Esophagus squamous epithelium (tissue), 5 donors: ENCODE measurements at places on chromosomes 3 and 15. TPM values are rescaled to one million over a fixed set of nuclear protein-coding genes. Genes with fewer than 3 reads are reported as not detected.

- DNase-seq, result no peak
Measured at GRCh38 chr3:127715532-127715931, 42.8 kb downstream of the ABTB1 start.

DNA sequence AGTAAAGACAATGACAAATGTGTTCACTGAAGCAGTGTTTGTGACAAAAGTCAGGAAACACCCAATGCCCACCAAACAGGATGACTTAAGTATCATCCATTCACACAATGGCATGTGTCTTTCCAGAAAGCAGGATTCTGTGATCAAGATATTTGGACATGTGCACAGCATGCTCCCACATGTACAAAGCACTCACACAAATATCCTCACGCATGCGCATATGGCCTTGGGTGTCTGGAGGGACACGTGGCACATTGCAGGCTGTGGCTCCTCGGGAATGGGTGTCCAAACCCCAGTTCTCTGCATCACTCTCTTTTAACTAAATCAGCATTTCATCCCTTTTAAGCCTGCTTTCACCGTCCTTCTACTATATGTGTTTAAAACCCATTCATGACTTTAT is 130.5 kb downstream of the KLF13 start:
- no peak for DNase-seq

- DNase-seq, result no peak
Measured at GRCh38 chr3:40047406-40047805, 238.0 kb downstream of the MYRIP start.

DNA sequence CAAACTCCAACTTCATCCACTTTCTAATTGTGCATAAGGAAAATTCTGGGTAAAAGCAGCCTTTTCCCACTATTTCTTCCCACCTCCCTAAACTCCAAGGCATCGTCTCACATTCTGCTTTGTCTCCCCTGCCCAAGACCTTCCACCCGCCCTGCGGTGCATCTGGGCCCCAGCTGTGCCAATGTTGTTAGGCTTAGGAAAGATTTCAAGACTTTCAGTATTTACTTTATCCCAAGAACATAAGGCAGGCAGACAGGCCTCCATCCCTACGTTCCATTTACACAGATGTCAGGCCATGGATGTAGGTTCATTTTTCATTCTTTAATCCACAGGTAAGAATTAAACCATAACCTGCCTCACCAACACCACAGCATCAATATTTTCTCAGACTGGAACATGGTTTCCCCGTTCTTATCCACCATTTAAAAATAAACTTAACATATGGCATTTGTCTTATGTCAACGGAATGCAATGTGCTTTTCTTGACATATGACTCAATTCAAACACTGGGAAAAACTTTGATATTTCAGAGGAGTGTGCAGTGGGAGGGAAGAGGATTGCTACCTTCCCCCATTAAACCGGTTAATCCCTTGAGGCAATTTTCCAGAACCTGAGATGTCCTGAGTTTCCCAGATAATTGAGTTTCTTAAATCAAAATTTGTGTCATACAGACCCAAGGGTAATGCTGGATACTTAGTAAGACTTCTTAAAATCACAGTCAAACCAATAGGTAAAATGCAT is 238.0 kb upstream of the LRIG1 start:
- no peak for DNase-seq

ADAMTS9 gene
- total RNA-seq, result 15.1 TPM

- no peak for DNase-seq
Measured at GRCh38 chr15:93613386-93613785, 524.4 kb upstream of the RGMA start.
